Fibroblast of the aortic adventitia (primary cell): ENCODE measurements at places on chromosomes 2 and 18. TPM values are rescaled to one million over a fixed set of nuclear protein-coding genes. Genes with fewer than 3 reads are reported as not detected.

GRCh38 chr2:5546181-5546580, 146.0 kb upstream of the SOX11 start:
- DNase-seq: no peak

- DNase-seq: peak; percentile 20
Measured at GRCh38 chr2:202221873-202222272, 16.5 kb downstream of the SUMO1 start.

DNA sequence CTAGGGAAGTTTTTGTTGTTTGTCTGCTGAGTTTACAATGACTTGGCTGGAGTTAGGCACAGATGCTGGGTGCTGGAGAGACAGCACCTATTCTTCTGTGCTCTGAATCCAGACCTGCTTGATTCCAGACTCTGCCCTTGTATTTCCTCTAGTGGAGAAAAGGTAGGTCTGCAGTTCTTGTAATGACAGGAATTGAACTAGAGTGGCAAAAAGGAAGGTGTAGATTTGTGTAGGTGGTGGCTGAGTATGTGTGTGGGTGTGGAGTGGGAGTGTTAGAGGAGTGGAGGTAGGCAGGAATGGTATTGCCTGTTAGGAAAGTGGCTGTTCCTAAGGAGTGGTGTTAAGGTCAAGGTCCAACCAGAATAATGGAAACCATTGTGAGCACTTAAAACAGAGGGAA, 71.9 kb upstream of the LYPD6 start:
- DNase-seq: no peak

Gene GAL3ST2
- total RNA-seq: 0.25 TPM in 1 of 2 replicates, not detected in the other

Gene AOX1
- total RNA-seq: 23.6 and 84.0 TPM in 2 replicates

Gene UGT1A9
- not detected in 2 replicates for total RNA-seq
